ENCODE measurements at places on chromosomes 6 and 20. TPM values are rescaled to one million over a fixed set of nuclear protein-coding genes. Genes with fewer than 3 reads are reported as not detected.

- no peak overlapping the region for H3K4me3 ChIP-seq
- H3K36me3 ChIP-seq: no peaks in the 10 kb centered on the region
- no peak overlapping the region for H3K27ac ChIP-seq
- DNase-seq: no peak
- H3K4me1 ChIP-seq: peaks cover 5% of the 10 kb centered on the region
Measured at GRCh38 chr20:49351775-49352174, 73.9 kb upstream of the ZNFX1 start.

DNA sequence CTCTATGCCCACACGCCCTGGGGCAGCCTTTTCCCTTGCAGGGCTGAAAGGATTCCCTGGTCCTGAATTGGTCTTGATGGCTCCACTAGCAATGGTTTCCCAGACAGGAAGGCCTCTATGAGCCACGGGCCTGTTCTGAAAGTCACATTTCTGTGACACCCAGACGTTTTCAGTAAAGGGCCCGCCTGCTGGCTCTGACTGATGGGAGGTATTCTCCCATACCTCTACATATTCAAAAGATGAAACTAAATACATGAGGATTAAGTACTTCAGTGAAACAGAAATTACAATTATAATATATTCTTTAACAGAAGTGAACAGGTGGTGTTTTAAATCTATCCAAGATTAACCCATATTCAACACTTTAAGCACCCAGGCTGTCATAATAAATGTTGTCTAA is 629.8 kb downstream of the CDH26 start:
- peaks cover 6% of the 10 kb centered on the region for H3K27me3 ChIP-seq
- no peak for DNase-seq
- no peaks in the 10 kb centered on the region for H3K36me3 ChIP-seq

DNA sequence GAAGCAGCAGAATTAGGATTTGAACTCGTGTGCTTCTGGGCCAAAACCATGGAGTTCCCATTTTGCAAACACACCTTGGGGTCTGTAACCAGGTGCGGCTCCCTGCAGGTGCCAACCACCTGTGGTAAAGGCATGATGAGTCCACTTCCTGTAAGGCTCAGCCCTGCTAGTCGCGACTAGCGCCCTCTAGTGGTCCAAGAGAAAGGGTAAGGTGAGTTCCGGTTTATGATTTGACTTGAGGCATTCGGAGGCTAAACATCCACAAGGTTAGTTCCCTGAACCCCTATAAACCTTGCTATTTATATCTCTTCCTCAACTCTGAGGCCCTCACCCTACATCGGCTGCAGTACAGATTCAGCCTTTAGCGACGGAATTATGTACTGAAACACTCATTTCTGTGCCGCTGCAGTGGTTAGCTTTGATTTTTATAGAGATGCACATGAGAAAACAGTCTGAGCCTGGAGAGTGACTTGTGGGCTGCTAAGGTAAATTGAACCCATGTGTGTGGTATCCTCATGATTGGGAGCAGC is 173.4 kb downstream of the PLCB1 start:
- no peak overlapping the region for H3K4me3 ChIP-seq
- no peaks in the 10 kb centered on the region for H3K27me3 ChIP-seq
- peak; percentile 47 for DNase-seq
- H3K27ac ChIP-seq: no peak overlapping the region
- peaks cover 21% of the 10 kb centered on the region for H3K4me1 ChIP-seq

DNA sequence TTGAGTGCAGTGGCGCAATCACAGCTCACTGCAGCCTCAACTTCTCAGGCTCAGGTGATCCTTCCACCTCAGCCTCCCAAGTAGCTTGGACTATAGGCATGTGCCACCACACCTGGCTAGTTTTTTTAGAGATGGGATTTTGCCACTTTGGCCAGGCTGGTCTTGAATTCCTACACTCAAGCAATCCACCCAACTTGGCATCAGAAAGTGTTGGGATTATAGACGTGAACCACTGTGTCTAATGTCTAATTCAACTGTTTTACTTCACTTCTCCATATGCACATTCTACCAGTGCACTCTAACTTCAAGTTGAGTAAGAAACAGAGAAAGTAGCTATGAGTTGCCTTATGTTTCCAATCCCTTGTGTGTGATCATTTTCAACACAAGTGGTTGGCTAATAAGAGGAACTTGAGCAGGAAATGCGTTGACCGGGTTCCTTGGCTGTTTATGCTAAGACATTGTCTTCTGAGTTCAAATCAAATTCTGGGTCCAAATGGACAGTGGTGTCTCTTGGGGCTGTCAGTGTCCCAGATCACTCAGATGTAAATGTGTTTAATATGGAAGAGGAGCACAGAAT is 23.9 kb downstream of the ZNF337 start:
- no peak overlapping the region for H3K4me3 ChIP-seq
- no peak for DNase-seq
- H3K4me1 ChIP-seq: peaks cover 13% of the 10 kb centered on the region
- H3K27ac ChIP-seq: no peak overlapping the region

DNA sequence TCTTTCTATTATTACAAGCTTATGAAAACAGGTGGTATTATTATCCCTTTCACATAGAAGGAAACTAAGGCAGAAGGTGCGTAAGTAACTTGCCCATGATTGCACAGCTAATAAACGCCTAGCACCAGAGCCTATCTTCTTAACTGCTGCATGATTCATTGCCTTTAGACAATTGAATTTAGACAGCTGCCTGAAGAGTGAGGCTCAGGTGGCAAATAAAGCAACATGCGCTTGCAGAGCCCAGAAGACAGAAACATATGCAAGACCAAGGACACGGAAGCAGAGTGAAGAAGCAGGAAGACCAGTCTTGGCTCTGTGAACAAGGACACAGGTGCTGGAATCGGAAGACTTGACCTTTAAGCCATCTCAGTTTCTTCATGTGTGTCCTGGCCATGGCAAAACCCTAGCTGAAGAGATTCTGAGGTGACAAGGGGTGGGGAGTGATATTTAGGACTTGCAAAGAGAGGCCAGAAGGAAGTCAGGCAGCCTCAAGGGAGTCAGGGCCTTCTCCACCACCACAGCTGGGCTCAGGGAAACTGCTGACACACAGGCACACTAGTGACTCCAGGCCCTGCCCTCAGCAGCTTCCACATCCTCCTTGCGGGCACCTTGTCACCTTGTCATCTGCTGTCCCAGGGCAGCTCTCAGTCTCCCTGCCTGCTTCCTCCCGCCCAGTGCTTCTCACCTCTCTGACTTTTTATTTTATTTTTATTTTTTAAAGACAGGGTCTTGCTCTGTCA is 91.7 kb upstream of the SLC22A16 start:
- no peaks in the 10 kb centered on the region for H3K27me3 ChIP-seq
- no peak overlapping the region for H3K4me3 ChIP-seq
- no peak for DNase-seq
- H3K36me3 ChIP-seq: no peaks in the 10 kb centered on the region
- no peak overlapping the region for H3K27ac ChIP-seq
- no peaks in the 10 kb centered on the region for H3K4me1 ChIP-seq

DNA sequence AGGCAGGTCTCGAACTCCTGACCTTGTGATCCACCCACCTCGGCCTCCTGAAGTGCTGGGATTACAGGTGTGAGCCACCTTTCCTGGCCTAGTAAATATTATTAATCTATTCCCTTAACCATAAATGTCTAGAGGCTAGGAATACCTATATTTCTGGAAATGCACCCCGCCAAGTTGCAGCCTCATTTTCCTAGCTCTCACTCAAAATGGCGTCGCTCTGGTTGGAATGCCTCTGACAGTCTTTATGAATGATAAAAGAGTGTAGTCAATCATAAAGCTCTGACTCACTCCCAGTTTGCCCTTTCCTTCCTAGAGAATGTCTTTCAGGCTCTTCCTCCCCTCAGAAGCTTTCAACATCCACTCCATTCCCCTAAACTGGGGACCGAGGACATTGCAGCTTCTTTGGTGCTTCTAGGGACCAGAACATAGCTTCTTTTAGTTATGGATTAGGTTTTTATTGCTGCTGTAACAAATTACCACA is 14.1 kb upstream of the TRIM26 start:
- H3K27me3 ChIP-seq: peaks cover 18% of the 10 kb centered on the region
- H3K4me1 ChIP-seq: no peaks in the 10 kb centered on the region
- peaks cover 2% of the 10 kb centered on the region for H3K36me3 ChIP-seq
- DNase-seq: no peak
- H3K27ac ChIP-seq: no peak overlapping the region

DNA sequence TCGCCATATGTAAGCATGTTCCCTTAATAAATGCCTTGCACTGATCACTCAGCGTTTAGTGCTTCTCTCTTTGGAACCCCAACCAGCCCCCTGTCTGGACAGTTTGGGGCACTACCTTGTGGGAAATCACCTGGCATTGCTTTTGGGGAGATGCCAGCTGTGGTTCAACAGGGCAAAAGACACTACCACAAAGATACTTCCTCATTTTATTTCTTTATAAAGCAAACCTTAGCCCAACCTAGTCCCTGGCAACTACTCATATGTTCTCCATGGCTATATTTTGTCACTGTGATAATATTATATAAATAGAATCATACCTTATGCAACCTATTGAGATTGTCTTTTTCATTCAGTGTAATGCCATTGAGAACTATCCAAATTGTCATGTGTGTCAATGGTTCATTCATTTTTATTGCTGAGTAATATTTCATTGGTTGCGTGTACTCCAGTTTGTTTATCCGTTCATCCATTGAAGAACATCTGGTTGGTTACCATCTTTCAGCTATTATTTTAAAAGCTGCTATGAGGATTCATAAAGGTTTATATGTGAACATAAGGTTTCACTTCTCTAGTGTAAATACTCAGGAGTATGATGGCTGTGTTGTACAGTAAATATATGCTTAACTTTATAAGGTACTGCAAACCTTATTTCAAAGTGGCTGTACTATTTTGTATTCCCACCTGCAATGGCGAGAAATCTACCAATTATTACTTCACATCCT is 114.8 kb downstream of the MOXD1 start:
- H3K4me3 ChIP-seq: no peak overlapping the region
- no peaks in the 10 kb centered on the region for H3K27me3 ChIP-seq
- no peaks in the 10 kb centered on the region for H3K36me3 ChIP-seq
- DNase-seq: no peak
- H3K4me1 ChIP-seq: peaks cover 11% of the 10 kb centered on the region
- no peak overlapping the region for H3K27ac ChIP-seq

DNA sequence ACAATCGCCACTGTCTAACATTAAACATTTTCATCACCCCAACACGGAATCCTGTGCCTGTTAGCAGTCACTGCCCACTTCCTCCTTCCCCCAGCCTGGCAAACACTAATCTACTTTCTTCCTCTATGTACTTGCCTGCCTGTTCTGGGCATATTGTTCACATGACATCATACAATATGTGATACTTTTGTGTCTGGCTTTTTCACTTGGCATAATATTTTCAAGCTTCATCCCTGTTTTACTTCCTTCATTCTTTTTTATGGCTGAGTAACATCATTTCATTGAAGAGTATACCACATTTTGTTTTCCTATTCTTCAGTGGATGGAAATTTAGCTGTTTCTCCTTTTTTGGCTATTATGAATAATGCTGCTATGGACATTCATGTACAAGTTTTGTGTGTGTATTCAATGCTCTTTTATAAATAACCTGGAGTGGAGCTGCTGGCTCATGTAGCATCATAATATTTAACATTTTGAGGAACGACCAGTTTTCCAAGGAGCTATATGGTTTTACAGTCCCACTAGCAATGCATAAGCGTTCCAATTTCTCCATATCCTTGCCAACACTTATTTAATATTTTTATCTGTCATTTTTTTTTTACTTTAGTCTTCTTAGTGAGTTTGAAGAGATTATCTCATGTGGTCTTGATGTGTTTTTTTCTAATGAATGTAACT is 360.1 kb downstream of the HDGFL1 start:
- H3K36me3 ChIP-seq: no peaks in the 10 kb centered on the region
- peaks cover 42% of the 10 kb centered on the region for H3K4me1 ChIP-seq
- H3K27me3 ChIP-seq: no peaks in the 10 kb centered on the region

DNA sequence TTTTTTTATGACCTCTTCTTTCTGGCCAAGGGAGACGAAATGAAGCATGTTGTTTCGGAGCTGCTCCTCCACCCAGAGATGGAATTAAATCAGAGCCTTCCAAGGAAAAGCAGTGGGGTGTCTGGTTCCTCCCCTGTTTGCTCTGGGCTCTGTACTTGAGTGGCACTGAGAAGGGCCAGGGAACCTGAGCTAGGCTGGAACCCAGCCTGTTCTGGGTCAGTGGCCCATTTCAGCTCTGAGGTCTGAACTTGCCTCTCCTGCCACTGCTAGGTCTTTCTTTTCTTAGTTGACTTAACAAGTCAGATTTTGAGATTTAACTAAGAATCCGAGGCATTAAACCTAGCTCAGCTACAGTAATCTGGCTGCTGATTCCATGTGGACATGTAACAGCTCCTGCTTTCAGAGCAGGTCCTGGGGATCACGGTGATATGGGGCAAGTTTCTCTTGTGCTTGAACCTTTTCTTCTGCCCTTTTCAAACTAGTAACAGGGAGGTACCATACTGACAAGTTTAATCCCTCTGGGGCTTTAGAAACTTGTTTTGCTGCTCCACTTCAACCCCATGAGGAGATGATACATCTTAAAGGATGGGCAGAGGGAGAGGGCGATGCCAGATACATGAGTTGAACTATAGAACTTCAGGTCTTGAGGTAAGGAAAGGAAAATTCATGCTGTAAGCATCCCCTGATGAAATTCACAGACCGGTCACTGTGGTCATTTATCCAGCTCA is 101.1 kb downstream of the SLC24A3 start:
- DNase-seq: no peak
- H3K27ac ChIP-seq: no peak overlapping the region
- H3K36me3 ChIP-seq: no peaks in the 10 kb centered on the region

DNA sequence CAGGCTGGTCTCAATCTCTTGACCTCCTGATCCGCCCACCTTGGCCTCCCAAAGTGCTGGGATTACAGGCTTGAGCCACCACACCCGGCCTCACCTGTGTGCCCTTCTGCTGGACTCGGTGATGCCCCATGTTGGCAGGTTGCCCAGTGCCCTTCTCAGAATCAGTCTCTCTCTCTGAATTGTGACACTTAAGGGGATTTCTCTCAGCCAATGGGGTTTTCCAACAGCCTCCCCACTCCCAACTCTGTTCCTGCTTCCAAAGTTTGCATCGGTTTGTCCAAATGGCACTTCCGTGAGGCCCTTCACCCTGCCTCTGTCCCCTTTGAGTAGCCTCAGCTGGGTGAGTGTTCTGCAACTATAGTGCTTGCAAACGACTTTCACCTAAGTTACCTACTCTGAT is 3.1 kb upstream of the MRPS10 start:
- H3K27ac ChIP-seq: no peak overlapping the region
- H3K4me3 ChIP-seq: no peak overlapping the region
- peaks cover 15% of the 10 kb centered on the region for H3K4me1 ChIP-seq

DNA sequence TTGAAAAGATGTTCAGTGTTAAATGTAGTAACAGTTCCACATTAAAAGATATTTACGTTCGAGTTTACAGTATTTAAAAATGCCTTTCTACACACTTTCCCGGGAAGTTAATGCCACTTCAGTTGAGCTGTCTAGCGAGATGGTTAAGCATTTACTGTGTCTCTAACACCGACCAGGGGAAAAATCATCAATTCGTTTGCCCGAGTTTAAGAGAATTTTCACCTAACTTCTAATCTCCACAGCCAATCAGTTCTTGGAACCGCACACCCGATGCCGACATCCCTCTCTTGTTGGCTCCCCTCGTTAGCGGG is 58.2 kb downstream of the FAM217A start:
- no peak for DNase-seq
- H3K4me3 ChIP-seq: peak overlapping the region; percentile 95
- H3K27ac ChIP-seq: peak overlapping the region; percentile 99
- peaks cover 47% of the 10 kb centered on the region for H3K4me1 ChIP-seq

GRCh38 chr6:54910921-54911320 is 64.3 kb downstream of the FAM83B start:
- H3K4me3 ChIP-seq: no peak overlapping the region
- H3K4me1 ChIP-seq: peaks cover 43% of the 10 kb centered on the region
- no peaks in the 10 kb centered on the region for H3K27me3 ChIP-seq

PAK5 gene
- 0.42 TPM for total RNA-seq

MYB gene
- total RNA-seq: 1.6 TPM

IL20RA gene
- 2.1 TPM for total RNA-seq

MATN4 gene
- total RNA-seq: not detected

HLA-DOB gene
- total RNA-seq: 0.52 TPM
